ENCODE measurements at places on chromosomes 5 and 9.

- no peak for DNase-seq
Observed at GRCh38 chr5:7873216-7873615, 4.3 kb downstream of the MTRR start.

DNA sequence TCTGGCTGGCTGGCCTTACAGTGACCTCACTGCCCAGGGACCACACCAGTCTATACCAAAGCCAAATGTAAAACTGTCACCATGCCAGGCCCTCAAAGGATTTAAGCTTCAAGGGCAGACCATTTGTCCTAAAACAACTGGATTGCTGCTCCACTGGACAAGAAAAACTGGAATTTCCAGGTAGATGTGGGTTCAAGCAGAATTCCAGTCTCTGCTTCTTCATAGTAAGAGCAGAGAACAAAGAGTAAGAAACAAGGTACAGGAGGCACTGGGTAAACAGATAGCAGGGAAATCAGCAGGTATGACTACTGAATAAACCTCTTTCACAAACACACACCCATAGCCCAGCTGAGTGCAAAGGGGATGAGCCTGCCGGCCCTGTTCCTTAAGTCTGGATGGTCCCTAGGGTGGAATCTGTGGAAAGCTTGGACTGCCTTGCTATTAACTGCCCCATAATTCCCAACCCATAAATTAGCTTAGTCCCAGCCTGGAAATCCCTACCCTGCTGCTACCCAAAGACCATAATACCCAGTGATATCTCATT lies 5.5 kb downstream of the B4GALT1 start:
- no peak for DNase-seq

DNA sequence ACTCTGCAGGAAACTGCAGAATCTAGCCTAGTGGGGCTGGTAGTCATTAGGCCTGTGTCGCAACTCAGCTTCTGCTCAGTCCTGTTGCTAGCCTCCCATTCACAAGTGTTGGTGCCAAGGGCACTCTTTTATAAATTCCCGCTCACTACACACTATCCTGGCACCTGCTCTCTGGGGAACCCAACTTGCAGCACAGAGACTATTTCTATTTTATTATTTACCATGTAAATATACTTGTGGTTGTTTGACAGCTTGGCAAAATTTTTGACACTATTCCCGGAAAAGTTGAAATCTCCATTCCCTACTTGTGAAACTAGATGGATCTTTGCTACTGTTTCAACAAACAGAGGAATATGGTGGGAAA lies 20.4 kb upstream of the SMC2 start:
- DNase-seq: no peak

- no peak for DNase-seq
Observed at GRCh38 chr9:37329576-37329975, 92.9 kb upstream of the GRHPR start.

DNA sequence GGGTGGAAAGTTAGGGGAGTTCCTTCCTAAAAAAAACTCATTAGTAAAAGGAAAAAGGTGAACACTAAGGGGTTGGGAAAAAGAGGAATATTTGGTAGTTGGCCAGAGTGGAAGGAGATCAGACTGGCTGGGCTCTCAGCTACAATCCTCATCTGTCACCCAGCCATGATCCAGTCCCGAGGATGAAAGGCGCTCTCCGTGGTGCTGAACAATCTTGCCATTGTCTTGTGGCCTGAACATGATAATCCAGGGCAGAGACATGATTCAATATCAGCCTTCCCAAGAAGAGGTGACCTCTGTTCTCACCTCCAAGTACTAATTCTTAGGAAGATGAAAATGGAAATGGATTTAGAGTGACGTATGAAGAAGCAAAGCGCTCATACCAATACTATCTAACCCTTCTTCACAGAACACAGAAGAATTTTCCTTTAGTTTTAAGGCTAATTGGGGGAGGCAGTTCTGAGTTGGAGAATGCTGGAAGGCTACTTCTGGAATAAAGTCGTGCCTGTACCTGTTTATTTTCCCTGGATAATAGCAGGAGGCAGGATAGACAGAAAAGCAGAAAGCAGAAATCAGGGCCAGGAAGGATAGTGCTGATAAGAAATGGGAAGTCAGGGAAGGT lies 36.6 kb upstream of the MYORG start:
- no peak for DNase-seq

GRCh38 chr5:160542281-160542680 lies 120.6 kb downstream of the PTTG1 start:
- no peak for DNase-seq

- DNase-seq: no peak
Observed at GRCh38 chr9:121637713-121638220, 13.7 kb upstream of the DAB2IP start.

DNA sequence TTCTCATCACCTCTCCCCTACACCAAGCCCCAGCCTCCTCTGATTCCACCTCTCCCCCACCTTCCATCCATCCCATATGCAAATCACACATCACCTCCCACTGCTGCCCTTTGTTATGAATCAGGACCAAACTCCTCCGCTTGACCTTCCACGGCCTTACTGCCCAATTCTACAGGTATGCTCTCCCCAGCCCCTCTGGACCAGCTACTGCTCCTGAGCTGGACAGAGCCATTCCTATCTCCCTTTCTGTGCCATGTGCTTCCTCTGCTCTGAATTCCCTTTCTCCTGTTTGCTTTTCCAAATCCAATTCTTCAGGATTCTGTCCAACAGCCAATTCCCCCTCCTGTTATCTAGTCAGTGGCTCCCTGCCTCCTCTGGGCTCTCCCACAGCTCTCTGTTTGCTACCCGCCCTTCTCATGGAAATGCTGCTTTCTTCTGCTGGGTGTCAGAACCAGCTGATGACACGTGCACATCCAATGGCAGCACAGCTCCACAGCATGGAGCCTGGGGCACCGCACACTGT lies 8.3 kb downstream of the FABP6 start:
- no peak for DNase-seq

GRCh38 chr9:121598167-121598964 lies 53.1 kb upstream of the DAB2IP start:
- peak; percentile 80 for DNase-seq

GRCh38 chr9:83792746-83793145 lies 24.8 kb downstream of the GKAP1 start:
- no peak for DNase-seq

All from Calu3 (cell line).